ENCODE measurements at places on chromosomes 16 and 17.

- DNase-seq: no peak
Observed at GRCh38 chr17:1860978-1861377, 31.2 kb downstream of the RPA1 start.

DNA sequence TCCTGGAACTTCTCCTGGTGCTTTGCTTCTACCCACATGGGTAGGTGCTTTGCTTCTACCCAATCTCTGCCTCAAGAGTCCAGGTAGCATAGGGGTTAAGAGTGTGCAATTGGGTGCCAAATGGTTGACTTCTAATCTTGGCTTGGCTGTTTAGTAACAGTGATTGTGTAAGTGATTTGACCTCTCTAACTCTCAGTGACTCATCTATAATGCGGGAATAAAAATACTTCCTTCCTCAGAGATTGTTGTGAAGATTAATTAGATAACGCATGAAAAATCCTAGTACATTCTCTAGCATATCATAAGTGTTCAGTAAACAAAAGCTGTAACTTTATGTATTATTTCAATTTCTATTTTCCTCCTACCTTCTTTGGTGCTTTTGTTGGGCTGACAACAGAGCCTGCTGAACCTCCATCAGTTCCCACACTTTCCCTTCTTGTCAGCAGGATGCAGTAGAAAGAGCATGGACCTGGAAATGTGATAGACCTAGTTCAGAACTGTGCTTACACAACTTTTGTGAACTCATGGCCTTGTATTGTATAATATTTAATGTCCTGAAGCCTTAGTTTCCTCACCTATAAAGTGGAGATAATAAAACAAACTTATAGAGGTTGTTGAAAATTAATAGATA is 72.9 kb upstream of the SMIM36 start:
- DNase-seq: no peak

DNA sequence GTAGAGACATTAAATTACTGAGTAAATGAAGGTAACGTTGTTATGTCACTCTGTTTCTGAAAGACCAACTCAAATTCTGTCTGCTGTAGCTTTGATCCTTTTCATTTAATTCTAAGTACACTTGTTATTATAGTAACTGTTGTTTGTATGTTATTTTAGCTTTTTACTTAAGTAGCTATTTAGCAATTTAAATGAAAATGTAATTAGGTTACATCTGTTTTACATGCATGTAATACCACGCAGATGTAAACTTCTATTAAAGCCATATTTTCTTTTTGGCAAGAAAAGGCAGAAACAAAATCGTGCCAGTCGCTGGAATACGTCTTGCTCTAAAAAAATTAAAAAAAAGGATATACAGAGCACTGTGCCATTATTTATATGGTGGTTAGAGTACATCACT is 282.8 kb downstream of the FTO start:
- no peak for DNase-seq

- no peak for DNase-seq
Observed at GRCh38 chr16:14407786-14408399, 222.2 kb downstream of the PARN start.

- peak; percentile 98 for DNase-seq
Observed at GRCh38 chr16:58000706-58001676, at the start of gene USB1. Gene USB1, plus strand, starts transcription at chr16:58001407. Its CDS starts 77 bp downstream, at chr16:58001484.

GRCh38 chr16:85093705-85094104 is 18.6 kb downstream of the CIBAR2 start:
- no peak for DNase-seq

DNA sequence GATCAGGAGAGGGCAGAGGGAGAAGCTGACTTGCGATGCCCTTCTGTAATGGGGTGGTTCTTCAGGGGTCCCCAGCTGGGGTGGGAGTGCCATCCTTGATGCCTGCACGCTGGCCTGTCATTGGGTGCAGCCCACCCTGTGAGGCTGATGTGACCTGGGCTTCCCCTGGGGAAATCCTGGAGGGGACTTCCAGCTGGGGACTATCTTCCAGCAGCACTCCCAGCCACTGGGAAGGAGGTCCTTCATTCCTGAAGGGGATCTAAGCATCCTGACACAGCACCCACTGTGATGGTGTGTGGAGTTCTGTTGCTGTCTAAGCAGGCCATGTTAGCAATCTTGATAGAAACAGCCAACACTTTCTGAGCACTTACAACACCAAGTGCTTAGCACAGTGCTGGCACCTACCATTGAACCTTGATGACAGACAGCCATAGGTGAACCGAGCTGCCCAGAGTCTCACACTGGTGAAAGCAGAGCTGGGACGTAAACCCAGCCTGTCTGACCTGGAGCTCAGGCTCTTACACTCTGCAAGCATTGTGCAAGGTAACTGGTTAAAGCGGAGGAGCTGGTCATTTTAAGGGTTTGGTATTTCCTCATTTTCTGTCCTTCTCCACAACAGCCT is 211.3 kb downstream of the CCDC182 start:
- no peak for DNase-seq

- DNase-seq: no peak
Observed at GRCh38 chr16:73010150-73010676, 37.7 kb downstream of the ZFHX3 start.

DNA sequence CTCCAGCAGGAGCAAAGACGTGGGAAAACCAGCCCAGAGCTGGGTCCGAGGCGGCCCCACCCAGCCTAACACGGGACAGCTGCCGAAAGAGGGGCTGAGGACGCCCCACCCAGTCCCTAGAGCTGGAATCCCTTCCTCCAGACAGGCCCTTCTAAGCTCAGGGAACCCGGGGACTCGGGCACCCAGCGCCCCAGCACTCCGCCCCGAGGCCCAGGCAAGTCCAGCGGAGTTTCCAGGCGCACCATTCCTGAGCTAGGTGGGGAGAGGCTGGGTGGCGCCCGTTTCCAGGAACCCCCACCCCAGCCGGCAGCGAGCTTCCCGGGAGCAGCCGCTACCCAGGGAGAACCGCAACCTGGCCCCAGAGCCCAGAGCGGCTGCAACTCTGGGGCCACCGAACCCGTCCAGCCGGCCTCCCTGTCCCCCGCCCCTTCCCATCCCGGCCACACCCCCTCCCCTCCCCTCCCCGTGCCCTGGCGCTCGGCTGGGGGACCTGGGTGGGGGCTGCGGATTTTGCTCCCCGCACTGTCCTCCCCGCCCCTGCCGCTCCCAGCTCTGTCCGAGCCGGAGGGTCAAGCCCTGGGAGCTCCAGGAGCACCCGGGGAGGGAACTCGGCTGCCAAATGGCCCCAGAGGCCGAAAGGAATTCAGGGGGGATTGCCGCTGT is 536 bp downstream of the TMC6 start:
- no peak for DNase-seq

DNA sequence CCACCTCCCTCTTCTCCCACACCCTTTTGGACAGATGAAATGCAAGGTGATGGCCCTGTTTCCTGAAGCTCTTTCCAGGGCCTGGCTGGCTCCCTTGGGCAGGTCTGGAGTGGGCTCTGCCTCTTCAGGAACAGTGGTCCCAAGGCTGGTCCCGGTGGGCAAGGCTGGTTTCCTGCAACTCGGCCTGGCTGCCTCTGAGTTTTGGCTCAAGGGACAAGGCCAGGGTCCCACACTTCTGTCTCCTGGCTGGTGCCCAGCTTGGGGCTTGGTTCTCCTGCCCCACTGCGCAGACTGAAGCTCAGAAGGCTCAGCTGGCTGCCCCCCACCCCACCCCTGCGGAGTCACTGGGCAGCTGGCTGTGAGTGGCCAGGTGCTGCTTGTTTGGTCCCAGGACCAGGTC is 3.8 kb upstream of the ACTG1 start:
- no peak for DNase-seq

DNA sequence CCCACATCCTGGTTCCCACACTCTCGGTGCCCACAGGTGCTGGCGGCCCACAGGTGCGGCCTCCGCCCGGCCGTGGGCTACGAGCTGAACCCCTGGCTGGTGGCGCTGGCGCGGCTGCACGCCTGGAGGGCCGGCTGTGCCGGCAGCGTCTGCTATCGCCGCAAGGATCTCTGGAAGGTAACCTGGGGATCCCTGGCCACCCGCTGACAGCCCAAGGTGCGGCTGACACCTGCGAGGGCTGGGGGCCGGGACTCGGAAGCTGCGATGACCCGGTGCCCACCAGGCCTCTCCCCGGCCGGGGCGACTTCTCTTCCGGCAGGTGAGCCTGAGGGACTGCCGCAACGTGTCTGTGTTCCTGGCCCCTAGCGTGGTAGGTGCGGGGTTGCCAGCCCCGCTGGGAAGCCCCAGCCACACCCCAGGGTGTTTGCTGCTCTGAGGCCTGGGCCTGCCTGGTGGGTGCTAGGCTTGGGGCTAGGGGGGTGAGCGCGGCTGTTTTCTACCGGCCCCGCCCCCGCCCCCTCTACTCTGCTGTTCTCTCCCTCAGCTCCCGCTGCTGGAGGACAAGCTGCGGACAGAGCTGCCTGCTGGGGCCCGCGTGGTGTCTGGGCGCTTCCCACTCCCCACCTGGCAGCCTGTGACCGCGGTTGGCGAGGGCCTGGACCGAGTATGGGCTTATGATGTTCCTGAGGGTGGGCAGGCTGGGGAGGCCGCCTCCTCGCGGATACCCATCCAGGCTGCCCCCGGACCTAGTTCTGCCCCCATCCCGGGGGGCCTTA is 1.0 kb downstream of the ANTKMT start:
- DNase-seq: no peak

GRCh38 chr16:28259091-28259780 is 33.1 kb upstream of the SBK1 start:
- no peak for DNase-seq

DNA sequence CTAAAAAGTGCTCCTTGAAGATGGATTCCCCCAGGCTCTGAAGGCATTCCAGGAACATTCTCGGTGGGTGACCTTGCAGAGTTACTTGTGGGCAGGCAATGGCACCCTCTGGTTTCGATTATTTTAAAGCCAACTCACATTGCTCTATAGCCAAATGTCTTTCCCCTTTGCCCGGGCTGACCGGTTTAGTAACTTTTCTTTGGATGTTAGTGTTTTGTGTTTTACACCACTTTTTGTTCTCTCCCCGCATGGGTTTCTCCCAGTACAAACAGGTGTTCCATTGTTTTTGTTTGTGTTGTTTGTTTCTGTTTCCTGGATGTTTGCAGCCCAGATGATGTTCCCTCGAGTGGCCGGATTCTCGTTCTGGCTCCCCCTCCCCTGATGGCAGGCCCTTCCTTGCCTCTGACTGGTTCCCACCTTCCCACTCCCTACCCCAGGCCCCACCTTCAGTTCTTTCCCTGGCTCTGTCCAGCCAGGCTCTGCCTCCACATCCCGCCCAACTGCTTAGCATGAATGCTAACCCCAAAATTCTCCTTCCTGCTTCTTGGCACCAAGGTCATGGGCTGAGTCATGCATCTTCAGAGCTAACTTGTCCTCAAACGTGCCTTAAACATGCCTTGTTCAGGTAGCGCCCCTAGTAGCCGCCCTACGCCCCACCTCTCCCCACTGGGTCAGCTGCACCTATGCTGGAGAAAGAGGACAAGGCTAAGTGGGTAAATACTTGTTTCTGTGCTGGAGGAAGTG is 40.6 kb downstream of the ELAC2 start:
- DNase-seq: no peak

DNA sequence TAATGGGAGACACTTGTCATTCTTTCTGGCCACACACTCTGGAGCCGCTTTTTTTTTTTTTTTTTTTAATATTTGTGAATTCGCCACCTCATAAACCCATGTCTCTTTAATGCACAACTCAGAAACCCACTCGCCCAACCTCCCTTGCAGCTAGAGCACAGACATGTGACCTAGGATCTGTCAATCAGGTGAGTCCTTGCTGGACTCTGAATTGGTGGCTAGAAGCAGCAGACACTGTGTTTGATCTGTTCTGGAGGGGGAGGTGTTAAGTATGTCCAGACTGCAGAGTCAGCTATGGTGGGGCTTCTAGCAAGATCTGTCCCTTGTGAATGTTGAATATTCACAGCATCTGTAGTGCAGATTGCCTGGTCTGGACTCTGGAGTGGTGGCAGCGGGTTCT is 112.1 kb downstream of the PRKCB start:
- DNase-seq: no peak

DNA sequence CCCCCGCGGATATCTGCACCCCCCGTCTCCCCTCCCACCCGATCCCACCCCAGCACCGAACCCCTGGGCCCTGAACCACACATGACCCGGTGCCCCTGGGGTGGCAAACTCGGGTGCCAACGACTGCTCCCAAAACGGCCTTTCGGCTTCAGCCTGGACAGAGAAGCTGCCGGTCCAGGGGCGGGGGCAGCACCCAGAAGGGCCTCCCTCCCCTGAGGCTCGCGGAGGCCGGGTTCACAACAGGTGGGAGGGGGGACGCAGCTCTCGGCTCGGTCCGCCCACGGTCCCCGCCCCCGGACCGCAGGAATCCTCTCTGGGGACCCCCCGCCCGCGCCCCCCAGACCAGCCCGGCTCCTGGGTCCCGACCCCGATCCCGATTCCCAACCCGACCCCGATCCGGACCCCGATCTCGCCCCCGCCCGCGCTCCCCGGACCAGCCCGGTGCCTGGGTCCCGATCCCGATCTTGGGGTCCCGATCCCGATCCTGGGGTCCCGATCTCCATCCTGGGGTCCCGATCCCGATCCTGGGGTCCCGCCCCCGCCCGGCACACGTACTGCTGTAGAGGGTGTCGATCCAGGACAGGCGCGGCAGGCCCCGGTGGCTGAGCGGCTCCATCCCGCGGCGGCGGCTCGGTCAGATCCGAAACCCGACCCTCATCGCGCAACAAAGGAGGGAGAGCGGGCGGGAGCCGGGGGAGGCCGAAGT is 516 bp downstream of the ABR start:
- no peak for DNase-seq

DNA sequence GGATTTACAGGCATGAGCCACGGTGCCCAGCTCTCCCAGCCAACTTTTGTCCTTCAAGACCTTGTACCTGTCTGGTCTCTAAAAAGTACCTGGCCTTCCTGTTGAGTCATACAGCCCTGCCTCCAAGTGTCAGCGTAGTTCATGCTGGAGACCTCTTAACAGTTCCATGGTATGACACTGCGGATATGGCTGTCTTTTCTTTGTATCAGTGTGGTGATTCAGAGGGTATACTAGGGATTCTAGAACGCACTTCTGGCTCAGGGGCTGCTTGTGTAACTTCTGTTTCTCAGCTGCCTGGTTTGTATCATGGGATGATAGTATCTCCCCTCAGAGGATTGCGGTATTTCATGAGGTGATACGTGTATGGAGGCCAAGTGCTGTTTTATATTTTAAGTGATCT is 2.0 kb upstream of the TMEM11 start:
- DNase-seq: no peak

- DNase-seq: no peak
Observed at GRCh38 chr16:59697761-59698160, 963.6 kb upstream of the GOT2 start.

DNA sequence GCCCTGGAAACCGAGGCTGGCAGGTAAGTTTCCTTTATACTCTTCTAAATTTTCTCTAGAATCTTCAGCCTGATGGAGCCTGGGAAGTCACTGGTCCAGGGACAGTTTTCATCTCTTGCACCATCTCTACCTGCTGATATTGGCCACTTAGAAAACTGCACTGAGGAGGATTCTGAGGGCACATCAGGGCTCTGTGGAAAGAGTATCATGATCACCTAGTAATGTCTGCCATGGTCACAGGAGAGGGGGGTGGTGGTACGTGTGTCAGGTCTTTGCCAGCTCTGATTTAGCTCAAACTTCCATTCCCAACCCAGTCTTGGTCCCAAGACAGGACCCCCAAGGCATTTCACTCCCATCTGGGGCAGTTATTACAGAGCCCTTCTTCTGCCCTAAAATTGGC is 35.2 kb upstream of the DOC2B start:
- no peak for DNase-seq
